ENCODE measurements at places on chromosomes 16 and 17. TPM values are rescaled to one million over a fixed set of nuclear protein-coding genes. Genes with fewer than 3 reads are reported as not detected.
A peak's percentile ranks its signal among the peaks of the same experiment; 100 is the strongest.

The CFDP1 gene
- total RNA-seq: 62.4 TPM

The SOST gene
- not detected for total RNA-seq

The SLC6A4 gene
- total RNA-seq: 0.16 TPM

The KRT23 gene
- total RNA-seq: not detected

The KRTAP1-1 gene
- not detected for total RNA-seq

The IRF8 gene
- total RNA-seq: not detected

- no peak for DNase-seq
- no peak overlapping the region for H3K4me3 ChIP-seq
- no peaks in the 10 kb centered on the region for H3K27me3 ChIP-seq
- peaks cover 87% of the 10 kb centered on the region for H3K36me3 ChIP-seq
- peaks cover 12% of the 10 kb centered on the region for H3K4me1 ChIP-seq
Measured at GRCh38 chr17:16027708-16028584, 28.3 kb downstream of the TTC19 start.

- H3K27ac ChIP-seq: no peak overlapping the region
- H3K36me3 ChIP-seq: peaks cover 6% of the 10 kb centered on the region
- peaks cover 4% of the 10 kb centered on the region for H3K4me1 ChIP-seq
- no peaks in the 10 kb centered on the region for H3K27me3 ChIP-seq
- DNase-seq: no peak
Measured at GRCh38 chr16:11994143-11995119, 17.9 kb downstream of the SNX29 start.

DNA sequence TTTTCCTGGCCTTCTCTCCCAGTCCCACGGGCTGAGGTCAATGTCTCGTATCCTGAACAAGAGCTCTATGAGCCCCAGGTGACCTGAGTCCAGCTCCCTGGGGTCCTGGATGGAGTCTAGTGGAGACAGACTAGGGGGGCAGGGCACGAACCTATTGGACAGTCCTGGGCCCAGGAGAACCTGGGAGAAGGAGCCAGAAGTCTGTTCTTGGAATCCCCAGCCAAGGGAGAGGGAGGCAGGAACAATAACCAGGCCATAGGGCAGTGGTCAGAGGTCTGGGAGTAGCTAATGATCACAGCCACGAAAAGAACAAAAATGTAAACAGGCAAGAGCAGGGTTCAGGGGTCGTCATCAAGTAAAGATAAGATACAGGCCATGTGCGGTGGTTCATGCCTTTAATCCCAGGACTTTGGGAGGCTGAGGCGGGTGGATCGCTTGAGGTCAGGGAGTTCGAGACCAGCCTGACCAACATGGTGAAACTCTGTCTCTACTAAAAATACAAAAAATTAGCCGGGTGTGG, 60.8 kb downstream of the COPRS start:
- H3K4me3 ChIP-seq: no peak overlapping the region
- no peak overlapping the region for H3K27ac ChIP-seq
- no peaks in the 10 kb centered on the region for H3K36me3 ChIP-seq
- no peaks in the 10 kb centered on the region for H3K4me1 ChIP-seq
- H3K27me3 ChIP-seq: no peaks in the 10 kb centered on the region
- DNase-seq: no peak

GRCh38 chr17:74779948-74780400, 3.8 kb upstream of the NAT9 start:
- no peak for DNase-seq
- peaks cover 7% of the 10 kb centered on the region for H3K36me3 ChIP-seq
- no peaks in the 10 kb centered on the region for H3K27me3 ChIP-seq
- H3K4me3 ChIP-seq: no peak overlapping the region

- no peaks in the 10 kb centered on the region for H3K4me1 ChIP-seq
- no peaks in the 10 kb centered on the region for H3K36me3 ChIP-seq
- no peak overlapping the region for H3K27ac ChIP-seq
- DNase-seq: no peak
- H3K27me3 ChIP-seq: no peaks in the 10 kb centered on the region
- no peak overlapping the region for H3K4me3 ChIP-seq
Measured at GRCh38 chr16:17177242-17177958, 293.4 kb downstream of the XYLT1 start.

DNA sequence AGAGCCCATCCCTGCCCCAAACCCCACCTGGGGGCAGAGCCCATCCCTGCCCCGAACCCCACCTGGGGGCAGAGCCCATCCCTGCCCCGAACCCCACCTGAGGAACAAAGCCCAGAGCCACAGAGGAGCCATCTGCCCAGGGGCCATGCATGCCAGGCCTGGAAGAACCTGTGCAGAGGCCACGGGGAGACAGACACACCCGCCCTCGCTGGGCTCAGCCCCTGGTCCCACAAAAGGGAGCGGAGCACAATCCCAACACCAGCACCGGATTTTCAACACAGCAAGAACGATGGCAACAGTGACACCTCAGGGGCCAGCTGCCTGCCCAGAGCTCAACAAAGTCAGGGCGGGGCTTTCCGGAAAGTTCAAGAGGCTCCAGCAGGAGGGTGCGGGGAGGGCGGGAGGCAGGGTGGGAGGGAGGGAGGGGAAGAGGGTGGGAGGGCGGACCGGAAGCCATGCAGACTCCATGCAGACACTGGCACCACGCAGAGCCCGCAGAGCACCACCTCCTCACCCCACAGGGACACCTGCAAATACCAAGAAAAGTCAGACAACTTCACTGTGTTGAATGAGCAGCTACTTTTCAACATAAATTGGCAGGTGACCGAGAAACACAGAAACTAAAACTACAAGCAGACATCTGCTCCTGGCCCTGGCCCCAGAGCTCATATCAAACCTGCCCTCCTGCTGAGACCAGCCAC, 27.9 kb upstream of the C16orf95 start:
- H3K4me1 ChIP-seq: peaks cover 6% of the 10 kb centered on the region
- no peak overlapping the region for H3K4me3 ChIP-seq
- peaks cover 20% of the 10 kb centered on the region for H3K36me3 ChIP-seq
- H3K27ac ChIP-seq: peak overlapping the region; percentile 43

- H3K4me1 ChIP-seq: no peaks in the 10 kb centered on the region
- DNase-seq: no peak
- H3K4me3 ChIP-seq: no peak overlapping the region
- no peak overlapping the region for H3K27ac ChIP-seq
- no peaks in the 10 kb centered on the region for H3K36me3 ChIP-seq
Measured at GRCh38 chr16:62863139-62863538, 826.9 kb upstream of the CDH8 start.

DNA sequence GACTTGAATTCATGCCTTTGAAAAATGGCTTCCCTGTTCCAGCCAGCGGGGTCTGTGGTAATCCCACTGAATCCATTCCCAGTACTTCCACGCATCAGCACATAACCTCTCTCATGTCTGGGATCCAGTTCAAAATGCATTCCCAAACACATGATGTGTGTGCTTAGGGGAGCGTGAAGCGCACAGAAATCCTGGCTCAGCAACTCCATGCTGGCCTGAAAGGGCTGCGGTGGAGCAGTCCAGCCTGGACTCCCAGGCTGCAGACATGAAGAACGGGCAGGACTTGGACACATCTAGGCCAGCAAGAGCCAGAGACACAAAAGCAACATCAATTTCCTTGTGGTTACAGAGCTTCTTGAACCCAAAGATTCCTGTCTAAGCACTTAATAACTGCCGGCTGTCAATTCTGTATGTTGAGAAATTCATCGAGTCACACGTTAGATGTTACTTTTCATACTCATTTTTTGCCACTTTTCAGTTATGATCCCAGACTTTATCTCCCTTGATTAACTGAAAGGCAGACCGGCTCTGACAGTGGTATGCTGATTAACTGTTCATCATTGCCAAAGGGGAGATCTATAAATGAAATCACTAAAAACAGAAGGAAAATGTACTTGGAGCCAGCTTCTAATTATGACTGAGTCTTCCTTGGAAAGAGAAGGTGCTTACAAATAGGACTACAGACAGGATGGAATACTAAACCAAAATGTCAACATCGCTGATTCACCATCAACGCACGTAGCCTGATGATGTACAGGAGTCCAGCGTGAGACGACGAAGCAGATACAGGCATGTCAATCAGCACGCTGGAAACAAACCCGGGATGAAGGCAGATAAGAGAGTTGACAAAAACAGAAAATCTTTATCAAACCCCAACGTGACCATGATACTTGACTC, 23.0 kb downstream of the NSMCE1 start:
- H3K36me3 ChIP-seq: no peaks in the 10 kb centered on the region
- no peak overlapping the region for H3K4me3 ChIP-seq
- H3K27me3 ChIP-seq: no peaks in the 10 kb centered on the region
- H3K4me1 ChIP-seq: peaks cover 50% of the 10 kb centered on the region
- H3K27ac ChIP-seq: peak overlapping the region; percentile 23

All from osteocyte (in vitro differentiated cells).